ENCODE measurements at places on chromosomes 13 and 19.
A peak's percentile ranks its signal among the peaks of the same experiment; 100 is the strongest.

- H3K27ac ChIP-seq = no peak overlapping the region
- H3K4me3 ChIP-seq = no peak overlapping the region
- H3K27me3 ChIP-seq = no peaks in the 10 kb centered on the region
Measured at GRCh38 chr13:112840472-112841302, 128.3 kb upstream of the MCF2L start.

DNA sequence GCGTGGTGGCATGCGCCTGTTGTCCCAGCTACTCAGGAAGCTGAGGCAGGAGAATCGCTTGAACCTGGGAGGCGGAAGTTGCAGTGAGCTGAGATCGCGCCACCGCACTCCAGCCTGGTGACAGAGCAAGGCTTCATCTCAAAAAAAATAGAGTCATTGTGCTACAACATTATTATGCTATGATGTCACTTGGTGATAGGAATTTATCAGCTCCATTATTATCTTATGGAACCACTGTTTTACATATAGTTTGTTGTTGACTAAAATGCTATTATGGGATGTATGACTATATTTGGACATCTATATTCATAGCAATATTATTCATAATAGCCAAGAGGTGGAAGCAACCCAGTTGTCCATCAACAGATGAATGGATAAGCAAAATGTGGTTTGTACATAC is 26.4 kb upstream of the SLC7A1 start:
- no peaks in the 10 kb centered on the region for H3K36me3 ChIP-seq
- H3K27me3 ChIP-seq = no peaks in the 10 kb centered on the region
- no peaks in the 10 kb centered on the region for H3K4me1 ChIP-seq

DNA sequence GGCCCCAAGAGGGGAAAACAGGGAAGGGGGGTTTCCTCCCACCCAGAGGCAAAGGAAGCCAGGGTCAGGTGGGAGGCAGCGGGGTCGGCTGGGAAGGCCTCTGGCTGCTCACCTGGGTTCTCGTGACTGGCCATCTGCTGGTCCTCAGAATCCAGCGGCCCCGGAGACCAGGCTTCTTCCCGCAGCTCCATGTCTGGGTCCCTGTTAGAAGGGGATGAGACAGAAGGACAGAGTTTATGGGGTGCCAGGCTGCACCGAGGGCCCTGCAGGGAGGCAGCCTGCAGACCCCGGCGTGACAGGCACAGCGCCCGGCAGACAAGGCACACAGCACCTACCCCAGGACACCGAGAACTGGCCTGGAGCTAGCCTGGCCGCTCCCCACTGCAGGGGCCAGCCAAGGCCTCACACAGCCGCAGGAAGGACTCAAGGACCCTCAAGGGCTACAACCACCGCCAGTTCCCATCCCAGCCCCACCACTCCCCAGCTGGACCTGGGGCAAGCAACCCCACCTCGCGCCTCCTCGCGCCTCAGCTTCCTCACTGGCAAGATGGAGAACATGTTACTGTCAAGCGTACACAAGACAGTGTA is 18.0 kb downstream of the ZNF787 start:
- no peaks in the 10 kb centered on the region for H3K27me3 ChIP-seq
- H3K27ac ChIP-seq = no peak overlapping the region
- DNase-seq = no peak
- peaks cover 16% of the 10 kb centered on the region for H3K36me3 ChIP-seq
- H3K4me3 ChIP-seq = no peak overlapping the region

DNA sequence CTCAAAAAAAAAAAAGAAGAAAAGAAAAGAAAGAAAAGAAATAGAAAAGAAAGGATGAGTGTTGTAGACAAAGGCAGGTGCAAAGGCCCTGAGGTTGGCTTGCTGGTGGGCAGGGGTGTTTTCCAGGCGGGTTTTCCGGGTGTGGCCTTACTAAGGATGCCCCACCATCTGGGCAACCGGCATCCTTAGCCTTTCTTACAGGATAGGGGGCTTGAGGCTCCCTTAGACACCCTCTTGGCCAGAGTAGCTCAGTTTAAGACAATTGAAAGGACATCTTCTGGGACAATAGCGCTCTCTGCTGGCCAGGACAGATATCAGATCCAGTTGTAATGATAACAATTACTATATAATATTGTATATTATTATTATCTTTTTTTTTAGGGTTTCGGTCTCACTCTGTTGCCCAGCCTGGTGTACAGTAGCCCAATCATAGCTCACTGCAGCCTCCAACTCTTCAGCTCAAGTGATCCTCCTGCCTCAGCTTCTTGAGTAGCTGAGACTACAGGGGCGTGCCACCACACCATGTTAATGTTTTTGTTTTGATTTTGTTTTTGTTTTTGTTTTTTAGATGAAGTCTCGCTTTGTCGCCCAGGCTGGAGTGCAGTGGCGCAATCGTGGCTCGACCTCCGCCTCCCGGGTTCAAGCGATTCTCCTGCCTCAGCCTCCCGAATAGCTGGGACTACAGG is 1.4 kb upstream of the QTRT1 start:
- no peaks in the 10 kb centered on the region for H3K27me3 ChIP-seq
- H3K4me3 ChIP-seq = no peak overlapping the region
- H3K27ac ChIP-seq = no peak overlapping the region
- no peaks in the 10 kb centered on the region for H3K36me3 ChIP-seq
- peaks cover 10% of the 10 kb centered on the region for H3K4me1 ChIP-seq

- H3K36me3 ChIP-seq = no peaks in the 10 kb centered on the region
- H3K27me3 ChIP-seq = no peaks in the 10 kb centered on the region
- no peaks in the 10 kb centered on the region for H3K4me1 ChIP-seq
- H3K27ac ChIP-seq = no peak overlapping the region
- DNase-seq = no peak
- no peak overlapping the region for H3K4me3 ChIP-seq
Measured at GRCh38 chr13:81302125-81302524, 961.2 kb upstream of the SPRY2 start.

DNA sequence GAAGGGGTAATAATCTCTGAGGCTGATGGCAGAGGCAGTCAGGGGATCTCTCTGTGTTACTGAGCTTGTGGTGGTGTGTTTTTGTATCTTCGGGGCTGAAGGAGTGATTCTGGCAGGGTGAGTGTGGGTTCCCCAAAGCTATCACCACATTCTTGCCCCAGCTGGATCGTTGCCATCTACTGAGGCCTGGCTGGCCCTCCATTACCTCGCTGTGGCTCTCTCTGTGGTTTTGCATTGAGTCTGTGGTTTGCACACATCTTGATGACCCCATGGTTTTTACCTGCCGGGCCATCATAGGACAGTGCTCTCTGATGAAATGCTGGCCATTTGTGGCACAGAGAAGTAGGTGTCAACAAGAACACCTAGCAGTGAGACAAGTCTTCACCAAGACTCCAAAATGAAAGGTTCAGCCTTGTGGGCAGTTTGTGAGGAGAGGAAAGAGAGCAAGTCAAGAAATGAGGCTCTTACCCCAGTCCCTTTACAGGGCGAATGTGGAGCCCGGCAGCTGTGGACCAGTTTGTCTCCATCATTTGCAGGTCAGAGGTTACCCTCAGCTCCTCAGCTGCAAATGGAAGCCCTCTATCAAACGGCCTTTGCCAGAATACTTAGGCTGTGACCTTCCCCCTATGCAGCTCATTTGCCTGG is 69.0 kb upstream of the NPAS1 start:
- H3K4me3 ChIP-seq = peak overlapping the region; percentile 9
- H3K36me3 ChIP-seq = 0 out of 2 replicates have a peak, but pooled peaks cover 3% of the 10 kb centered on the region
- peak overlapping the region; percentile 59 for H3K27ac ChIP-seq
- H3K27me3 ChIP-seq = no peaks in the 10 kb centered on the region
- peak; percentile 57 for DNase-seq

- no peaks in the 10 kb centered on the region for H3K27me3 ChIP-seq
- DNase-seq = no peak
- no peak overlapping the region for H3K27ac ChIP-seq
- no peaks in the 10 kb centered on the region for H3K36me3 ChIP-seq
Measured at GRCh38 chr19:30172613-30173242, 199.5 kb upstream of the ZNF536 start.

DNA sequence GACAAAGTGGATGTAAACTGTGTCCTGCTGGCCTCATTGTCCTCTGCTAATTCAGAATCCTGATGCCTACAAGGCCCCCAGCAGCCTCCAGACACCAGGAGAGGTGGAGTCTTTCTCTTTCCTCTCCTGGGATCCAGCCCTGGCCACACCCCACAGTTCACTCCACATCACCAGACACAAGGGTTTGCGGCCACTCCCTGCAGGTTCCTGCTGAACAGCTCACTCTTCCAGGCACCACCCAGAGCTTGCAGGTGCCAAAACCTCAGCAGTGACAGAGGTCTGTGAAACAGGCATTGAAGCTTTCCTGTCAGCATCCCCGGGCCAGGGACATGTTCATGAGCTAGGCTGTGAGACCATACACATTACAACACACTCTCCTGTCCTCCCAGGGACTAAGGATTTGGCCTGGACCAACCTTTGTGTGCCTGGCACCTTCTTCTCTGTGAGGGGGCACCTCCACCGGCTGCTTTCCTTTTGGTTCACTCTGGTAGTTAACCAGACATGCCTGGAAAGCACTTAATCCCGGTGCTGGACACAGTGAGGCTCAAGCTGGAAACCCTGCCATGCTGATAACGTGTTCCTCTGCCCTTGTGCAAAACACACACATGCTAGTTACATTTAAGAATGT is 11.1 kb upstream of the ATP12A start:
- H3K4me1 ChIP-seq = peaks cover 37% of the 10 kb centered on the region
- no peaks in the 10 kb centered on the region for H3K36me3 ChIP-seq
- H3K27ac ChIP-seq = no peak overlapping the region
- peak; percentile 27 for DNase-seq

DNA sequence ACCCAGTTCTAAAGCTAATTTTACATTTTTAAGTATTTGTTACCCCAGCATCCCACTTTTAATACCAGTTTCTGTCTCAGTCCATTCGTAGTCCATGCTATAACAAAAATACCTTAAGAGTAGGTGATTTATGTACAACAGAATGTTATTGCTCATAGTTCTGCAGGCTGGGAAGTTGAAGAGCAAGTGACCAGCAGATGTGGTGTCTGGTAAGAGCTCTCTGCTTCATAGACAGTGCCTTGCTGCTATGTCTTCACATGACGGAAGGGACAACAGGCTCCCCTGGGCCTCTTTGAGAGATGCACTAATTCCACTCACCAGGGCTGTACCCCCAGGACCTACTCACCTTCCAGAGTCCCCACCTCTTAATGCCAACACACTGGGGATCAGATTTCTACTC is 96.6 kb downstream of the COL4A2 start:
- no peaks in the 10 kb centered on the region for H3K4me1 ChIP-seq
- H3K27ac ChIP-seq = no peak overlapping the region
- DNase-seq = no peak
- H3K27me3 ChIP-seq = 0 out of 2 replicates have a peak, but pooled peaks cover 2% of the 10 kb centered on the region
- H3K4me3 ChIP-seq = no peak overlapping the region

GRCh38 chr13:48412881-48413351 is at the start of gene LPAR6:
TSS of gene LPAR6 (minus strand) at chr13:48413113. CDS start at chr13:48412423, 690 bp downstream.
- no peak for DNase-seq
- H3K36me3 ChIP-seq = peaks cover 22% of the 10 kb centered on the region
- H3K27ac ChIP-seq = no peak within 1 kb of the TSS
- H3K27me3 ChIP-seq = no peaks in the 10 kb centered on the region
- no peak within 1 kb of the TSS for H3K4me3 ChIP-seq

DNA sequence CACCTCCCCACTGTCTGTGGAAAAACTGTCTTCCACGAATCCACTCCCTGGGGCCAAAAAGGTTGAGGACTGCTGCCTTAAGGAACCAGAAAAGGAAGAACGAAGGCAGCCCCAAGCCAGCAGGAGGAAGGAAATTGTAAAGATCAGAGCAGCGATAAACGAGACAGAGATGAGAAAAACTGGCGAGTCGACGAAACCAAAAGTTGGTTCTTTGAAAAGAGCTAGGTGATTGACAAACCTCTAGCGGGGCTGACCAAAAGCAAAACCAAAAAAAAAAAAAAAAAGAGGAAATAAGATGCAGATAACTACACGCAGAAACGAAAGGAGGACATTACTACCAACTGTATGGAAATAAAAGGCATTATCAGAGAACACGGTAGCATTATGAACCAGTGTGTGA is 76.9 kb downstream of the GADD45B start:
- H3K4me3 ChIP-seq = peak overlapping the region; percentile 47
- no peaks in the 10 kb centered on the region for H3K36me3 ChIP-seq
- DNase-seq = peak; percentile 81
- H3K27ac ChIP-seq = peak overlapping the region; percentile 31
- no peaks in the 10 kb centered on the region for H3K27me3 ChIP-seq

GRCh38 chr13:24613128-24613527 is 67.1 kb upstream of the ATP12A start:
- no peak overlapping the region for H3K4me3 ChIP-seq
- DNase-seq = no peak
- 0 out of 2 replicates have a peak, but pooled peaks cover 2% of the 10 kb centered on the region for H3K27me3 ChIP-seq
- no peak overlapping the region for H3K27ac ChIP-seq
- no peaks in the 10 kb centered on the region for H3K36me3 ChIP-seq

DNA sequence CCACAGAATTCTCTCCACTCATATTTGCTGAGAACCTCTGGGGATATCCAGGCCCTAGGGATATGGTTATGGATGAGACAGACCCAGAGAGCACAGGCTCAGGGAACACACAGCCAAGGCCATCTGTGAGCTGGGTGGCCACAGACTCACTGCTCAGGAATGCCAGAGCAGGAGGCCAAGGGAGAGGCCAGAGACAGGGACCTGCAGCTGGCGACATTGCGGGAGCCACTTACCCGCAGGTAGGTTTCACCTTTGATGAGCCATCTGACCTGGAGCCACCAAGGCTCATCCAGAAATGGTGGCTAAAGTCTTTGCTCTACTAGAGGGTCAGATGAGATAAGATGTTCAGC is 29.4 kb downstream of the CCNE1 start:
- H3K27me3 ChIP-seq = no peaks in the 10 kb centered on the region
- no peak for DNase-seq
- no peaks in the 10 kb centered on the region for H3K36me3 ChIP-seq
- H3K27ac ChIP-seq = no peak overlapping the region
- no peak overlapping the region for H3K4me3 ChIP-seq

DNA sequence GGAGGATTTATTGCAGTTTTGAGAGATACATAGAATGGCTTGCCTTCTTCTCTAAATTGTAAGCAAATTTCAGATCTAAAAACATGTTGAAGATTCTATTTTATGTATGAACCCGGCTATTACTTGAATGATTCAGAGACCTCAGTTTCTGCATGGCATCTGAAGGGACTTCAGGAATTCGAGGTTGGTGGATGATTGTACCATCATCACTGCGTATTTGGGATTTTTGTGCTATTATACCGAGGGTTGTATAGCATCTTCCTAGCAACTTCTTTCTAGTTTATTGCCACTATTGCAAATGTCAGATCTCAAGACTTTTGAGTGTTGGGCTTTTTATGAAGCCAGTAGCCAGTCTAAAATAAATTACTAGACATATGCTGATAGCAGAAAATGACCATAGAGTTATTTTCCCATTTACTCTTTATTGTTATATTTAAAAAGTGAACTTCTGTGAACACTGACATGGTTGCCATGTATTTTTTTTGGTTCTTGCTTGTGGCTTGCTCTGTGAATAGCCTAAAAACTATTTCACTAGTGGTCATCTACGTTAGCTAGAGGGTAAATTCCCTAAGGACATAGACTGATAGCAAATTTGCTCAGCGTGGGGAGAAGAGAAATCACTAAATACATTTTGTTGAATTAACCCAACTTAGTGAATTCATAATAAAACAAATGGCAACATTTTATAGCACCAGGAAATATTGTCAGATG is 70.6 kb upstream of the KLF12 start:
- H3K27me3 ChIP-seq = no peaks in the 10 kb centered on the region
- H3K36me3 ChIP-seq = no peaks in the 10 kb centered on the region
- H3K4me1 ChIP-seq = no peaks in the 10 kb centered on the region
- no peak overlapping the region for H3K4me3 ChIP-seq
- H3K27ac ChIP-seq = no peak overlapping the region
- DNase-seq = no peak

GRCh38 chr19:38544569-38545315 is 73.0 kb downstream of the MAP4K1 start:
- peaks cover 25% of the 10 kb centered on the region for H3K4me1 ChIP-seq
- H3K27me3 ChIP-seq = no peaks in the 10 kb centered on the region
- peak; percentile 95 for DNase-seq
- peak overlapping the region; percentile 85 for H3K27ac ChIP-seq
- H3K4me3 ChIP-seq = peak overlapping the region; percentile 40

All from Karpas-422 (cell line).